Thymus (tissue), 14 donors: ENCODE measurements at places on chromosomes 7 and 10. TPM values are rescaled to one million over a fixed set of nuclear protein-coding genes. Genes with fewer than 3 reads are reported as not detected.

- no peaks in the 10 kb centered on the region for H3K36me3 ChIP-seq
- no peak overlapping the region for H3K4me3 ChIP-seq
- no peaks in the 10 kb centered on the region for H3K4me1 ChIP-seq
- DNase-seq: no peak
These were observed 72.5 kb downstream of the CHRM2 start for GRCh38 chr7:136940917-136941316.

- H3K27ac ChIP-seq: no peak overlapping the region
- no peaks in the 10 kb centered on the region for H3K36me3 ChIP-seq
- H3K4me1 ChIP-seq: no peaks in the 10 kb centered on the region
- DNase-seq: no peak
These were observed 81.3 kb downstream of the ITGB8 start for GRCh38 chr7:20412032-20412431.

DNA sequence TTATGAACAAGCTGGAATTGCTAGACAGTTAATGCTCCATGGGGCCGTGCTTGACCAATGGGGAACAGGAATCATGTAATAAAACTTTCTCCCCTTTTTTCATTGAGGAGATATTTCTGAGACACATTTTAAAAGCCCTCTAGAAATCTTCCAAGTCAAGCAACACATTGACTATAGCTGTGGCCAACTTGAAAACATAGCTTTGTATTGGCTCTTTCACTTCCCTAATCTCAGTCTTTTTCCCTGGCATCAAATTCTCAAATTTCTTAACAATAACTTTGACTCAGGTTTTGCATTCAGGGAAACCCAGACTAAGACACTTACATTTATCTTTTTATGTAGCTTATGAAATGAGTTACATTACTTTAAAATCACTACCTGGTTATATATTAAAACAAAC is 947.1 kb upstream of the MBL2 start:
- no peaks in the 10 kb centered on the region for H3K36me3 ChIP-seq
- H3K27me3 ChIP-seq: no peaks in the 10 kb centered on the region
- no peak overlapping the region for H3K27ac ChIP-seq
- H3K4me1 ChIP-seq: no peaks in the 10 kb centered on the region

DNA sequence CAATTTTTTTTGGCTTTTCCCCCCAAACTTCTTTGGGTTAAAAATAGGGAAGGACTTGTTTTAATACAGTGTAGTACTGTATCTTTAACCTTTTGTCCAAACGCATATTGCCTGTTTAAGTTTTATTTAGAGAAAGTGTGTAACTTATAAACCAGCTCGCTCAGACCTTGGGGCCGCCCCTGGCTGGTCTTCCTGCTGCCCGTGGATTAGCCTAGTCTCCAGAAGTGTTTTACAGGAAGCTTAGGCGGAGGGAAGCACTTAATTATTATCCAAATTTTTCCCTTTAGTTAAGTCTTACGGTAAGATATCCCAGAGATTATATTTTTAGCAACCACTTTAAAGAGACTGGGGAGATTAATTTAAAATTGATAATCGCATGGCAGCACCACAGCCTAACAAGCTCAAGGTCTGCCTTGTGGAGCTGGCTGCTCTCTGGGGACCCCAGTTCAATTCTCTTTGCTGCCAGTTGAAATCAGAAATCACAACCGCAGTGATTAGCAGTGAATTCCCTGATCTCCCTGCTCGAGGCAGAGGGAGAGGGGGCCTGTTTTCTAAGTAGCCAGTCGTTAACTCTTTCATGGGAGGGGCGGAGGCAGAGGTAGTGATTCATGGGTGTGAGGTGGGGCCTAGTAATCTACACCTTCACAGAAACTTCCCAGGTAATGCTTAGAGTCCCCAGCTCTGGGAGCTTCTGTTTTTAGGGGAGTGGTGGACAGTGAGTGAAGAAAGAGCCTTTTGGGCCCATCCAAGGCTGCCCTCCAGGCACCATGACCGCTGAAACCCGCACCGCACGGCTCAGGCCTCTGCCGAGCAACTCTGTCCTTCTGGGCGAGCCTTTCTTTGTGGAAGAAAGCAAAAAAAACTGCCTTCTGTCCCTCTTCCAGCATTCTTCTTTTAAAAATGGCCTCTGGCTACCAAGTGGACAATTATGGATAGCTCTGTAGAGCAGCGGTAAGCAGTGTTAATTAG is 548.7 kb upstream of the GALNT17 start:
- H3K36me3 ChIP-seq: no peaks in the 10 kb centered on the region
- H3K27me3 ChIP-seq: no peaks in the 10 kb centered on the region
- DNase-seq: no peak
- H3K4me1 ChIP-seq: no peaks in the 10 kb centered on the region
- no peak overlapping the region for H3K27ac ChIP-seq

DNA sequence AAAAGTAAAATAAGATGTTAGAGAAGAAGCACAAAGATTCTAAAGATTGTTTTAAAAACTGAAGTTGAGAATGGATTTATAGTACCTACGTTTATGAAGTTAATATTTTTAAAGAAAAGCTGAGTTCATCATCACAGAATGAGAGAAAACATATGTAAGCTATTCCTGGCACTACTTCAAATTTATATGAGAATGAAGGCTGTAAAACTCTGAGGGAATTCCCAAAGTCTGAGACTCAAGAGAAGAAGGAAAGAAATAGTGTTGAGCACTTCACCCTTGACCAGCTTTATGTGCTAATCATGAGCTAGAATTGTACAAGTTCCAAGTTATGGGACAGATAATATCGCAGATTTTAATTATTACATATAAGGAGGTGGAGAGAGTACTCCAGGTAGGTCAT is 323.7 kb upstream of the GNAI1 start:
- no peaks in the 10 kb centered on the region for H3K36me3 ChIP-seq
- no peak overlapping the region for H3K4me3 ChIP-seq
- DNase-seq: no peak
- no peaks in the 10 kb centered on the region for H3K27me3 ChIP-seq
- no peak overlapping the region for H3K27ac ChIP-seq
- no peaks in the 10 kb centered on the region for H3K4me1 ChIP-seq

DNA sequence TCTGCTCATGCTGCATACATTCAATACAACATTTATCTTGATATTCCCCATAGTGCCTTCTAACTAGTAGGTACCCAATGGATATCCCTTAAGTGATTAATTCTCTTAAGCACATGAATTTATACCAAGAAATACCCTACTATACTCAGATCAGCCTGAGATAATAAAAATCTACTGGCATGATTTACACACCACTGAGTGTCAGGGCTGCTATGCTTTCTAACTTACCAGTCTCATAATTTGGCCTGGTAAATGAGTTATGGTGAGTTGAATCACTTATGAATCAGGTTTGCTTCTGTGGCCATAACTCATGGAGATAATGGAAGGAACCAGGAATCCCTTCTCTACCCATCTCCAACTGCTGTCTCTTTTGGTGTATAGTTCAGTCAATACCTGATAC is 122.8 kb downstream of the THSD7A start:
- DNase-seq: no peak
- H3K4me3 ChIP-seq: no peak overlapping the region
- H3K27ac ChIP-seq: no peak overlapping the region
- no peaks in the 10 kb centered on the region for H3K4me1 ChIP-seq

DNA sequence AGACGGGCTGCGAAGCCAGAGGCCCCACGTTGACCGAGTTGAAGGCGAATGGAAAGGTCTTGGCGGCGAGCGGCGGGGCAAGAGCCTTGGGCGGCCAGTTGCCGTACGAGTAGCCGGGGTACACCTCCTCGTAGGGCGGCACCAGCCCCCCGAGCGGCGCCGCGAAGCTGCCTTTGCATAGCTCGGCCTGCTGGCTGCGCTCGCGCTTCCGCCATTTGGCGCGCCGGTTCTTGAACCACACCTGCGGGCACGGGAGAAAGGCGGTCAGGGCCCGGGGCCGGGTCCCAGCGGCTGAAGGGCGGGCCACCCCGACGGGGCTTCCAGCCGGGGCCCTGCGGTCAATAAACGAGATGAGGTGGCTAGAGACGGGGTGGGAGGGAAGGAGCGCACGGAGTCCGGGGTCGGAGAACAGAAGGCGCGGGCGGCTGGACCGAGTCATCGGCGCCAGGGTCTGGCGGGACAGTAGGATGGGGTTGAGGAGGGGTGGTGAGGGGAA is 4.8 kb downstream of the ELOVL3 start:
- peaks cover 25% of the 10 kb centered on the region for H3K4me1 ChIP-seq
- no peak overlapping the region for H3K27ac ChIP-seq
- H3K36me3 ChIP-seq: no peaks in the 10 kb centered on the region
- no peak overlapping the region for H3K4me3 ChIP-seq
- H3K27me3 ChIP-seq: peaks cover 61% of the 10 kb centered on the region

Gene FKBP6
- total RNA-seq: 0.19 TPM

DNA sequence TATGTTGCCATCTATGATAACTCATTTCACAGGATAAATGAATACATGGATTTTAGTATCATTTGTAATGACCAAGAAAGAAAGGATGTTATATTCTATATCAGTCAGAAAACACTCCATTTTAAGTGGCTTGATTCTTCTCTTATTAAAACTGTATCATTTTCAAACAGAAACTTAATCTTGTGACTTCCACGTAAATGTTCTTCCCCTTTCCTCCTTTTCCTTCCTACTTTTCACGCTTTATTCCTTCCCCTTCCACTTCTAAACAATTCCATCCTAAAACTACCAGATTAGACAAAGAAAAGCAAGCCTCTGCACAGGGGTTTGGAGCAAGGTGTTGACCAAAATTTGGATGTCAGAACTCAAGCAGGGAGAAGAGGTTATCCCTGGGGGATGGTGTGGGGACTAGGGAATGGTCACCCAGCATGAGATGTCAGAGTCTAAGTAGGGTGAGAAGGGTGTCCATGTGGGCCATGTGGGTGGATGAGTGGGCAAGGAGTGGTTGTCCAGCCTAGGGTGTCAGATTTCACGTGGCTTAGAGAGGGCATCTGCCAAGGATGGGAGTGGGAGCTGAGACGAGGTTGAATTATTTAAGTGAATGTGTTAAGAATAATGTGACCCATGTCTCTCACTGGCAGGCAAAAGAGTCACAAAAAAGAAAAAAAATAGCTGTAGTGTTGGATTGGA is 5.0 kb upstream of the GSAP start:
- H3K27me3 ChIP-seq: peaks cover 3% of the 10 kb centered on the region
- no peak for DNase-seq
- H3K4me3 ChIP-seq: no peak overlapping the region
- H3K4me1 ChIP-seq: peaks cover 3% of the 10 kb centered on the region

DNA sequence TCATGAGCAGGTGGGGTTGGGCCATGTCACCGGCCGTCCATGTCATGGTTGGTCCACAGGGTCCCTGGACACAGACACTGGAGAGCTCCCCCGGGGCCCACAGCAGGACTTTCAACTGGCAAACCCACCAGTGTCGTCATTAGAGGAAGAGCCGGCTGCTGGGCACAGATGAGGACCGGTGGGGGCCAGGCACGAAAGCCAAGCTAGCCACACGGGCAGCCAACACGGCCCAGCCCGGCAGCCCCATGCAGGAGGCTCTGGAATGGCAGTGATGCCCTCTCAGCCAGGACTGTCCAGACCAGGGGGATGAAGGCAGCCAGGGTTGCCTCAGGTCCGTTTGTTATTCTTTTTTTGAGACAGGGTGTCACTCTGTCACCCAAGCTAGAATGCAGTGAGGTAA is 21.1 kb upstream of the UNCX start:
- H3K4me1 ChIP-seq: peaks cover 5% of the 10 kb centered on the region
- no peak overlapping the region for H3K4me3 ChIP-seq
- no peaks in the 10 kb centered on the region for H3K36me3 ChIP-seq
- DNase-seq: no peak
- peaks cover 59% of the 10 kb centered on the region for H3K27me3 ChIP-seq

DNA sequence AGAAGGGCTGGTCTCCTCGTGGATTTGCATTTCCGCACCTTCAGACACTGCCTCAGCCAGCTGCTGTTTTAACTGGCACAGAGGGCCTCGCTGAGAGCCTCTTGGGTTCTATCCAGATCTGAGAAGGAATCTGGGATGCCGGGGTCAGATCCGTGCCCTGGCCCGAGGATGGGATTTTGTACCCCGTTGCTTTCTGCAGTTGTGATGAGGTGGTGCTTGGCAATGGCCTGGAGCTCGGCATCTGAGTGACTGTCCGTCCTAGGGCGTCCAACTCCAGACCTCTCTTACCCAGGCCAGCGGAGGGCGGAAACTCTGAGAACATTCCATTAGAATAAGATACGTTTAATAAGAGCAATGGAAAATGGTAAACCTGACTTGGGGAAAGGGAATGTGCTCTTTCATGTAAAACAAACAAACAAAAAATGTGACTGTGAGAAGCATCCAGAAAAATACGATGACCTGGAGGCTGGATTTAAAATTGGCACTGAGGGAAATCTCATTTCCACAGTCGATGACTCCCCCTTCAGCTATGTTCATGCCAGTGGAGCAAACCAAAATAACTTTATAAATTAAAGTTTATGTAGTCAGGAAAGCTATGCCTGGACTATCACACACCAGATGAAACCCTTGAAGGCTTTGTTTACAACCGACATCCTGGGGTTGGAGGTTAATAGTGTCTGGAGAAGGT is 39.6 kb downstream of the GRK5 start:
- no peak overlapping the region for H3K4me3 ChIP-seq
- no peak overlapping the region for H3K27ac ChIP-seq
- no peaks in the 10 kb centered on the region for H3K27me3 ChIP-seq
- peaks cover 2% of the 10 kb centered on the region for H3K4me1 ChIP-seq
- no peak for DNase-seq
- H3K36me3 ChIP-seq: peaks cover 4% of the 10 kb centered on the region

GRCh38 chr7:86846494-86847190 is 202.9 kb downstream of the GRM3 start:
- no peaks in the 10 kb centered on the region for H3K27me3 ChIP-seq
- H3K36me3 ChIP-seq: no peaks in the 10 kb centered on the region
- DNase-seq: no peak

GRCh38 chr10:60524541-60524940 is 134.9 kb upstream of the ANK3 start:
- DNase-seq: no peak
- H3K4me1 ChIP-seq: no peaks in the 10 kb centered on the region
- H3K27ac ChIP-seq: no peak overlapping the region
- no peak overlapping the region for H3K4me3 ChIP-seq
- no peaks in the 10 kb centered on the region for H3K27me3 ChIP-seq
- no peaks in the 10 kb centered on the region for H3K36me3 ChIP-seq

DNA sequence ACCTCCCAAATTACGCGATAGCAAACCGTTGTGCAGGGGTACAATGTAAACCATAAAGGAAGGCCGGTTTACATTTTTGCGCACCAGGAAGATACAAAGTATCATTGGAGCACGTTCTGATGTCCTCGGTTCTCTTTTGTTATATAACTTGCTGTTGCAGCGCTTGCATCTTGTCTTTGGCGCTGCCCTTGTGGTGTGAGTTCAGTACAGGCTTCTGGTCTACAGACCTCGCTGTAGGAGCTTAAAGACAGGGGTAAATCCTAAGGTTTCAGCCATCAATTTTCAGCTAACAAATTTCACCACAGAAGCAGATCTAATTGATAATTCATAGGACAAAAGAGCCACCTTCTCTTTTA is 1.5 kb upstream of the MKX start:
- no peaks in the 10 kb centered on the region for H3K36me3 ChIP-seq
- peaks cover 7% of the 10 kb centered on the region for H3K4me1 ChIP-seq
- H3K27me3 ChIP-seq: peaks cover 55% of the 10 kb centered on the region

Gene RUFY2
- 11.5 TPM for total RNA-seq

- H3K27ac ChIP-seq: no peak overlapping the region
- no peak overlapping the region for H3K4me3 ChIP-seq
- H3K27me3 ChIP-seq: peaks cover 7% of the 10 kb centered on the region
- H3K36me3 ChIP-seq: no peaks in the 10 kb centered on the region
- H3K4me1 ChIP-seq: no peaks in the 10 kb centered on the region
- DNase-seq: no peak
These were observed 11.0 kb downstream of the GRID1 start for GRCh38 chr10:86355571-86356038.
